Activated CD4-positive, alpha-beta T cell treated with anti-CD3 and anti-CD28 coated beads for 24 hours (primary cell): ENCODE measurements at places on chromosomes 6 and 20.

GRCh38 chr6:9943986-9944385 is 470.9 kb downstream of the TFAP2A start:
- no peak for DNase-seq

DNA sequence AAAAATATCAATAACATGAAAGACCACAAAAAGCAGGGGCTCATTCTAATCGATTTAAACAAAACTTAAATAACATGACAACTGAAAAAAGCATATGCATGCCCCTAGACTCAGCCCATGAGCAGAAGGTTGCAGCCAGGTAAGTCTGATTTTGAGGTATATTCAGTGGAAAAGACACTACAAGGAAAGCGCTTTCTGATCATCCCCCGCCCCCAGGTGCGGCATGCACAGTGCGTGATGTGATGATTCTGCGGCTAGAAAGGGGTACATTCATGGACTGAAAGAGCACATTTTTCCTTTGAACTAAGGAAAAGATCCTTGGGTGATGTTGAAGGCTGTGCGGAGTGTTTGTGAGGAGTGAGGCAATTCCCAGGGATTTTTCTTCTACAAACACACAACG is 16.9 kb upstream of the FOXC1 start:
- no peak for DNase-seq

GRCh38 chr6:130752267-130752666 is 74.9 kb upstream of the SMLR1 start:
- DNase-seq: no peak

- no peak for DNase-seq
Observed at GRCh38 chr20:1118004-1118335, 432 bp upstream of the PSMF1 start.

DNA sequence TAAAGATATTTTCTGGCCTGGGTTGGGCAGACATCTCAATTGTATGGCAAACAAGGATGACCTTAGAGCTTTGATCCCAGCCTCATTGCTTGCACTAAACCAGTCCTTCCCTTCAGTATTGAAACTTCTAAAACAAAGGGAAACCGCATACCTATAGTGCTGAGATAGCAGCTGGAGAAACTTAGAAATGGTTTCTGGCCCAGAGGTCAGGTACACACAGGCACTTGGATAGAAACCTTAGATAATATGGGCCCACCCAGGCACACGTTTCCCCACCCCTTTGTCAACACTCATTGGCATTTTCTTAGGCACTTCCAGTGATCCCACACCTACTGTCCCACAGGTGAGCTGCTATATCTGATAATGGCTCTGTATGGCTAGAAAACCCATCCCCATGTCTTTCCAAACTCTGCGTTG is 22.1 kb downstream of the NRSN1 start:
- no peak for DNase-seq

DNA sequence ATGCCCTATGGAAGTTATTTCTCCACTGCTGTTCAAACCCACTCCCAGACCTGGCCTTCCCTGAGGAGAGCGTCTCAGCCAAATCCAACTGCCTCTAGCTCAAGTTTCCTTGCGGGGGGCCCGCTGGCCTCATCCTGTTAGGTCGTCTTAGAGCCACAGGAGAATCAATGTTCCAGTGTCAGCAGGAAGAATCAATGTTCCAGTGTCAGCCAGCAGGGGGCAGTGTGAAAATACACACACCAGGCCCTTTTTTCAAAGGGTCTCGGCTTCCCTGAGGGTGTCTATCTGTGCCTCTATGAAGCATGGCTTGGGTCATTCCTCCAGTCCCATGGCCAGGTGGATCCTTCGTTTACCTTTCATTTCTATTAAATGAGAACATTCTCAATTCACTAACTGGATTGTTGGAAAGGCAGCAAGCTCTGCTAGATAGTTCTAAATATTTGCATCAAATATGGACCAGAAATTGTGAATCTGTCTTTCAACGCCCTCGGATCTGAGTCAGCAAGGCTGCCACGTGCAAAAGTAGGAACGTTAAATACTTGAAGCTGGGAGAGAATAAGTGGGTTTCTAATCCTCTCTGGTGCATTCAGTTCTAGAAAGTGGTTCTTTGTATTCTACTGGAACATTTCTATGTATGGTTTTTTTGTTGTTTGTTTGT is 19.2 kb downstream of the PRND start:
- DNase-seq: peak; percentile 51

- DNase-seq: no peak
Observed at GRCh38 chr6:70503813-70504465, 62.8 kb upstream of the SDHAF4 start.

- no peak for DNase-seq
Observed at GRCh38 chr6:21087188-21087587, 506.4 kb upstream of the SOX4 start.

DNA sequence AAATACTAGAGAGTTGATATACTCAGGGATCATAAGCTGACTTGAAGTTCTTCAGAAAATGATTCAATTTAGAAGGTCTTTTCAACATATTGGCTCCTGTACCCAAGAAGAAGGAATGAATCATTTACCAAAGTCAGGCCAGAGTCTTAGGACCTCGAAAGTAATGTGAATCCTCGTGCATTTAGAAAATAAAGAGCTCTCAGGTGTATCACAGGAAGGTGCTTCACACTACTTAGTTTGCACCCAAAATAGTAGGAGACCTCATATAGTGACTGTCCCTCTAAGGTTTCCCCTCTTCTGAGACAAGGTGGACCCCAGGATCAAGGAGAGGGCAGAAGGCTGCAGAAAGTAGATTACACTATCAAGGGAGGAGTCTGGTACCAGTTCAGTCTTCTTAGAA is 71.8 kb downstream of the F13A1 start:
- no peak for DNase-seq

DNA sequence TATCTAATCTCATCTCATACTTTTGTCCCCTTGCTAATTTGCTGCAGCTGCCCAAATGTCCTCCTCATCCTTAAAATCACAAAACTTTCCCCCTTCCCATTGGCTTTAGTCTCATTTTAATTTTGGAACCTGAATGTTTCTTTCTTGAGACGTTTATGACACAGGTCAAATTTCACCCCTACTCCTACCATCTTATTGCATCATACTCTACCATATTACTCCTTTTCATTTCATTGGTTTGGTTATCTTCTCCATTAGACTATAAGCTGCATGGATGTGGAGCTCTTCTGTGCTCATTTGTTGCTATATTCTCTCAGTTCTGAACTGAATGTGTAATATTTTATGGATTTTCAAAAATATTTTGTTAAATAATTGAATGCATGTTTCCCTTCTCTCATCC is 688.6 kb downstream of the CBLN4 start:
- DNase-seq: no peak

GRCh38 chr6:122778985-122779661 is 393 bp upstream of the FABP7 start:
- DNase-seq: no peak

GRCh38 chr6:132498638-132499037 is 14.3 kb downstream of the STX7 start:
- DNase-seq: no peak

GRCh38 chr20:3890398-3890751 is 1.2 kb downstream of the PANK2 start:
- no peak for DNase-seq

GRCh38 chr20:41133709-41134361 is 3.5 kb upstream of the PLCG1 start:
- DNase-seq: peak; percentile 50

DNA sequence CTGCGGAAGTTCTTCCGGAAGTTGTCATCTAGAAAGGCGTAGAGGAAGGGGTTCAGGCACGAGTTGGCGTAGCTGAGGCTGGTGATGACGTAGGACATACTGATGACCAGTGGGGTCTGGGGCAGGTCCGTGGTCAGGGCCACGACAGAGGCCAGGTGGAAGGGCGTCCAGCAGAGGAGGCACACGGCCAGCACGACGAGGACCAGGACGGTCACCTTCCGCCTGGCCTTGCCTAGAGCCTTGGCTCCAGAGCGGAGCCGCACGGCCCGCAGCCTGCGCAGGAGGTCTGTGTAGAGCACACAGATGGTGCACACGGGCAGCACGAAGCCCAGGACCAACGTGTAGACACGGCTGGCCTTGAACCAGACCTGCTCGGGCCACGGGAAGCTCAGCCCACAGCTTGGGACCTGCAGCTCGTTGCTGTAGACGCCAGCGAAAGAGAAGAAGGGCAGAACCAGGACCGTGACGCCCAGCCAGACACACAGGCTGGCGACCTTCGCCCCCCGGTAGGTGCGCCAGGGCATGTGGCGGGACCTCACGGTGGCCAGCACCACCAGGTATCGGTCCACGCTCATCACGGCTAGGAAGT is 1.4 kb downstream of the NPBWR2 start:
- DNase-seq: no peak

- no peak for DNase-seq
Observed at GRCh38 chr20:7773511-7773910, 166.7 kb downstream of the HAO1 start.

- DNase-seq: no peak
Observed at GRCh38 chr6:111957623-111958315, 84.5 kb upstream of the FYN start.

DNA sequence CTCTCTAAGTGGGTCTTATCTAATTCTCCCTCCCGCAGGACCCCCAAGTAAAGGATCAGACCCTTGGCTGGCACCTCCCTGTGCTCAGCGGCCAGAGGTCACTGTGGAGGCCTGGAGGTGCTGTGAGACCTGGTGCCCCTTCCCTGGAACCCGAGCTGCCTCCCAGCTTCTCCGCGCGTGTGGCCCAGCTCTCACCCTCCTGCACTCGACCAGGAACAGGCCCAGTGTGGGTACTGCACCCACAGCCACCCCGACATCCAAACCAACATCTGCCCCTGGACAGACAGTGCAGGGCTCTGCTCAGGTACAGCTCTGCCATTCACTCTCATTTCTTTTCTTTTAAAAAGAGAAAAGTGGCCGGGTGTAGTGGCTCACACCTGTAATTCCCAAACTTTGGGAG is 42.4 kb downstream of the TMEM242 start:
- no peak for DNase-seq

- DNase-seq: no peak
Observed at GRCh38 chr6:131949909-131950766, 1.0 kb downstream of the CCN2 start.
